ENCODE measurements at places on chromosomes 16 and 17. TPM values are rescaled to one million over a fixed set of nuclear protein-coding genes. Genes with fewer than 3 reads are reported as not detected.

DNA sequence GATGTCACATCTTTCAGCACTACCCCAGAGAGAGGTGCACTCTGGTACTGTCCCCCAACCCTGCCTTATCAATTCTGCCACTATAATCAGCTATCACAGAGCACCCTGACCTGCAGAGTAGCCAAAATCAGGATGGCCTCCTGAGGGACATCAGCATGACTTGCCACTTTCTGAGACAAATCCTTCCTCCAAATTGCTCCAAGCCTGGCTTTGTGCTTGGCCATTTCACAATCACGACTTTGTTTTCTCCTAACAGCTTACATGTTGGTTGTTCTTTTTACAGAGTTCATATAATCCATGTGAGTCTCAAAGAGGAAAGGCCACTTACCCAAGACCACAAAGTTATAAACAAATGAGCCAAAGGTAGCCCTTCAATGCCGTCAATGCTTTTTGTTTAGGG lies 449.0 kb upstream of the CDH5 start:
- DNase-seq = no peak

GRCh38 chr17:7147772-7148171 lies 31.4 kb downstream of the ASGR1 start:
- no peak for DNase-seq

DNA sequence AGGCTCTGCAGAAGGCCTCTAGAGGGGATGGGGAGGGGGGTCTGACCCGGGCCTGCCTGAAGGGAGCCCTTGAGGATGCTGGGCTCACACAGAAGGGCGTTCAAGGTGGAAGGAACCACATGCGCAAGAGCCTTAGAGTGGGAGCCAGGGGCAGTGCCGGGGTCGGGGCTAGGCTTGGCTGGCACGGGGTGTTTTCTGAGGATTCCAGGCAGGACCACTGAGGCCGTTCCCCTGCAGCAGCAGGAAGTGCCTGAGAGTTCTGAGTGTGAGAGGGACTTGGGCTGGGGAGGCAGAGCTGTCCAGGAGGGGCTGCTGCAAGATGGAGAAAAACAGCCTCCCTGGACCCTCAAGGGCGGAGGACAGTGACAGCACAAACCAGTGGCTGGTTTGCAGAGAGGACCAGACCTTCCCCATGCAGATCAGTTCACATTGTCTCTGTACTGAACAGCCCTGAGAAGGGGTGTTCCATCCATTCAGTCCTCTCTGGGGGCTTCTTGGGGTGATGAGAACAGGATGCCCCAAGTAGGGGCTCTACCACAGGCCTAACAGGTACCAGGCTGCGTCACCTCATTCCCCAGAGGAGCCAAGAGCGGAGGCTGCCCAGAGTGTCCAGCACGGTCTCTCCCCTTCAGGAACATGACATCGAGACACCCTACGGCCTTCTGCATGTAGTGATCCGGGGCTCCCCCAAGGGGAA lies 3.4 kb downstream of the NDRG4 start:
- DNase-seq = no peak

- DNase-seq = no peak
Measured at GRCh38 chr17:59785091-59785799, 77.8 kb downstream of the VMP1 start.

GRCh38 chr17:74212209-74212912 lies 1.0 kb upstream of the TTYH2 start:
- no peak for DNase-seq

DNA sequence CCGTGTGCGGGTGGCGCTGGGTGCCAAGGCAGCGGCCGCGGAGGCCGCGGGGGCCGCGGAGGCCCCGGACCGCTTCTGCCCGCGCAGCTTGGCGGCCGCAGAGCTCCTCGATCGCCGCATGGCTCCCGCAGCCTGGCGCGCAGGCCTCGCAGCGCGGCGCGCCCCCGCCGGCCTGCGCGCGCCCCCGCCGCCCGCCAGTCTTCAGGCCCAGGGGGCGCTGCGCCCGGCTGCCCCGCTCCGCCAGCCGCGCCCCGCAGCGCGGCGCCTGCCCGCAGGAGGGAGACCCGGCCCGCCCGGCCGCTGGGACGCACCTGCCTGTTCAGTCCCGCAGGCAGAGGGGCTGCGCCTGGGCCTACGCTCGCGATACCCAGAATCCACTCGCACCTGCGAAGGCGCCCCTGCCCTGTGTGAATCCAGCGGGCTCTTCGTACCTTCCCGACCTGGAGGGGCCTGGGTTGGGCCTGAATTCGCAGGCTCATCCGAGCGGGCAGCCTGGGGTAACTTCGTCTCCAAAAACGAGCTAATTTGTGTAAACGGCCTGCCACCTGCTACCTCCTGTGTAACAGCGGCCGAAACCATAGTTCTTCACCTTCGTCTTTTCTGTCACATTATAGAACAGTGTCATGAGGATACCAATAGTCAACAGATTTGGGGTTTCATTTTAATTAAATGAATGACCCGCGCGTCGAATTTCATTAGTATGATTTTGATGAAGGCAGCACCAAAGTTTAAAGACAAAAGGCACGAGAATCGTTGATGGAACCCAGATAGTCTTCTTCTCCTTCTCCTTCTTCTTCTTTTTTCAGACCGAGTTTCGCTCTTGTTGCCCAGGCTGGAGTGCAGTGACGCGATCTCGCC lies at the start of gene CENPV:
TSS of gene CENPV (minus strand) at position 153 of the 858 bp plus-strand sequence. CDS start at position 120, 33 bp downstream.
- peak; percentile 79 for DNase-seq

- DNase-seq = no peak
Measured at GRCh38 chr16:59058250-59058649, 324.1 kb upstream of the GOT2 start.

- no peak for DNase-seq
Measured at GRCh38 chr16:84306564-84306963, 11.9 kb downstream of the WFDC1 start.

DNA sequence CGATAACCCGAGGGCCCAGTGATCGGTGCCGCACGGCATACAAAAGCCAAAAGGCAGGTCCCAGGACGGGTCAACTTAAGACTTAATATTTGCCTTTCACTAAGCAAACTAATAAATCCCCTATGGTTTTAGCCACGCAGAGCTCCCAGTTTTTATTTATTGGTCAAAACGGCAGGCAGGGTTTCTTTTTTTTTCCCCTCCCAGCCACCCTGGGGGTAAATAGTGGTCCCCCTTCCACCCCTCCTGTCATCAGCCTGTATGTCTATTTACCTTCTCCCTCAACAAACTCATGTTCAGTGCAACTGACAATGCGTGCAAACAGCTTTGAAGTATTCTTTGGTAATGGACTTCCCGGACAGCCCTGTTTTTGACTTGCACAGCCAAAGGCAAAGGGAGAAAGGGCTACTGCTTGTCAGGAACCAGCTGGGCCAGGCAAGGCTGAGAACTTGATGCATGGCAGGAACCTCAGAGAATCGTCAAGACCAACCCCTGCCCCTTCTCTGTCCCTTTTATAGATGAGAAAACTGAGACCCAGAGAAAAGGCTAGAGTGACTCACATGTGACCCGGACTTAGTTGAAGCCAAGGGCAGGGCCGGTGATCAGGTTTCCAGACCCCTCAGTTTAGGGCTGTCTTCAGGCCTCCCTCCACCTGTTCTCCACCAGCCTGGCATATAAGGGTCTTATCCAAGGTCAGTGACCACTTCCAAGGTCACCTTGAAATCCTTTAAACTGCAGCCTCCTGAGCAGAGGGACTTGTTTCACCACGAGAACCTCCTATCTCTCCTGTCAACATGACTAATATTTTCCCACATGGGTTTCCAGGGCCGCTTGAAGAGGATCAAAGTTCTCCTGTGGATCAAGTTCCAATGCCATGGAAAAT lies 279.0 kb downstream of the SOX9 start:
- no peak for DNase-seq

GRCh38 chr17:11082559-11082958 lies 158.5 kb upstream of the SHISA6 start:
- DNase-seq = no peak

DNA sequence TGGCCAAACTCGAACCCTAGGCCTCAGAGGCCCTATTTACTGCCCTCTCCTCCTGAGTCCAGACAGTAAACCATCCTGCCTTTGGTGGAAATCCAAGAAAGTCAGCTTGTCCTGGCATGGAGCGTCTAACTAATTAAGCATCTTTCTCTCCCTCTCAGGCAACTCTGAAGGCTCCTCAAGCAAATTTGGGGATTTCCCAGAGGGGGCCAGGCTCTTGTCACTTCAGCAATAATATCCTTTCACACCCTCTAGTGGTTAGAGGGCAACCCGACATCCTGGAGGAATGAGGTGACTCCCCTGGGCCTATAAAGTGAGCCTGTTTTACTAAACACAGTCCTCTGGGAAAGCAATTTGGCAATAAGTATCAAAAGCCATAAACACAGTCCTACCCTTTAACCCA lies 60.4 kb downstream of the NOG start:
- DNase-seq = no peak

DNA sequence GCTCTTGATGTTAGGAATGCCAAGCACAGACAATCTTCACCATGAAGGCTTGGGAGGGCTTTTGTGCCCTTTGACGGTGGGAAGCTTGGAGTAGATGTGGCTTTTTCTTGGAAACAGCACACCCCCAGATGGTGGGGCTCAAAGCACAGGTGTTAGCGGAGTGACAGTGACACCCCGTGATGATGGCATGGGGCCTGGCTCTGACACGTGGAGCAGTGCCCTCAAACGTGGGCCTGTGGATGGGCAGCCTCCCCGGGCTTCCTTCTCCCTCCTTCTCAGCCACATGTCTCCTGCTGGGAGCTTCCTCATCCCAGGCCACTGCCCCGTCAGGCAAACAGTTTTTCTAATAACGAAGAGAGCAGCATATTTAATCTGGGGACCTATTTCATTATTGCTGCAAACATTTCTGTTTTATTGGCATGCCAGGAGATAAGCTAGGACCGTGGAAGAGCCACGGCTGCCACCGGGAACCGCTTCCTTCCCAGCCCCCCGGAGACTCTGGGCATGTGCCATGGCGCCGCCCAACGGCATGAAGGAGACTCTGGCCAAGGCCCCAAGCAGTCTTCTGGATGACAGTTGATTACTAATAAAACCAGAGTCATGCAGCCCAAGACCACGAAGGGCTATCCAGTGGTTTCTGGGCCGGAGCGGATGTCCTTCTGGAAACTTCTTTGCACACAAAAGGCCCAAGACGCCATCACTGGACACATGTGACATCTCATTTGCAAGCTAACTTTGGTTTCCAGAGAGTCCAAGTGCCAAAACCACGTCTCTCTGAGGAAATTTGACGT lies 280.3 kb upstream of the FOXF1 start:
- DNase-seq = no peak

DNA sequence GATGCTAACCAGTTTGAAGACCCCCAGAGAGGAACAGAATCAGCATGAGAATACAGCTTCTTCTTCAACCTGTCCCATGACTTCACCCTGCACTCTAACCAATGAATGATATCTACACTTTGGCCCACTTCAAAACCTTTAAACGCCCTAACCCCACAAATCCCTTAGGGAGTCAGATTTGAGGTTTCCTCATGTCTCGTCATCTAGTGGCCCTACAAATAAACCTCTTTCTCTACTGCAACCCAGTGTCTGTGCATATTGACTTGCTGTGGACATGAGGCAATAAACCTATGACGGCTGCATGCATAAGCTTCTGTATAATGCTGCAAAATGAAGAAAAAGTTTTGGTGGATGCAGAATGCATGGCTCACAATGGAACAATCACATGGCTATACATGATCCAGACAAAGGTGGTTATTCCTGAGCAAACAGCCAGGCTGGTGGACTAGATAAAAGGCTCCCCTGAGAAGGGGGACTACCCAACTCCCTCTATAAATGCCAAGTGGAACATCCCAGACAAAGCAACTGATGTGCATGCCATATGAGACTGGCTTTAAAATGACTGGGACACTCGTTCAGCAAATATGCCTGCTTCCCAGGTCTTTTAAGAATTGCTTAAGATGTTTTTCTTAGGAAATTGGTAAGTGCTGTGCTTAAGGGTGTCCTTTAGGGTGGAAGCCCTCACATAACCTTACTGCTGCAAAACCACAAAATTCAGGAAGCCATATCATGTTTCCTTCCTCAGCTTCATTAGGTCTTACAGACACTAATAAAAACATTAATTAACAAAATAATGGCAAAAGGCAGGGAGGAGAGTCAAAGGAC lies 12.2 kb downstream of the N4BP1 start:
- DNase-seq = no peak

- DNase-seq = no peak
Measured at GRCh38 chr16:63980763-63981162, 1141.1 kb downstream of the CDH11 start.

GRCh38 chr17:52235516-52235915 lies 77.0 kb upstream of the CA10 start:
- DNase-seq = no peak

DNA sequence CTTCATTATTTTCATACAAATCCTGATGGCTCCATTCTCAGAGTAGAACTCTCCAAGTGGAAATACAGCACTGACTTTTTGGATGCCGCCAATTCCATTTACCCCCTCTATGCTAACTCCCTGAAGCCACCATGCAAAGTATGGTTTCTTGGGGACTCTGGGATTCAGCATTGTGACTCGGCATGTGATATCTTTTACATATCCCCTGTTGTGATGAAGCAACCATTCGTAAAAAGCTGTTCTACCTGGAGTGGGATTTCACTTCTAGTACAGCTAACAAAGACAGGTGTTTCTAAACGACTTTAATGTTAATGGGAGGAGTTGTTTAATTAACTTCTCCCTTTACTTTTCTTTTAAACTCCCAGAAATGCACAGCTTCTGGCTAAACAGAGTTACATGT lies 533.5 kb downstream of the RBFOX1 start:
- DNase-seq = no peak

GRCh38 chr17:1907216-1907631 lies 77.4 kb downstream of the RPA1 start:
- no peak for DNase-seq

Gene DNAH9
- total RNA-seq = 0.41 TPM

Gene GRAP
- 10.6 TPM for total RNA-seq

Gene XAF1
- total RNA-seq = 89.0 TPM

Gene SGCA
- total RNA-seq = 27.8 TPM

Gene LCAT
- 40.2 TPM for total RNA-seq

Gene KRT33B
- total RNA-seq = not detected

Gene ZNF785
- 16.3 TPM for total RNA-seq
